ENCODE measurements at places on chromosomes 2 and 18.

GRCh38 chr2:74759986-74760385 lies 73.9 kb upstream of the HK2 start:
- H3K27ac ChIP-seq, result no peak overlapping the region
- H3K4me3 ChIP-seq, result no peak overlapping the region
- H3K27me3 ChIP-seq, result peaks cover 3% of the 10 kb centered on the region
- peaks cover 18% of the 10 kb centered on the region for H3K4me1 ChIP-seq

DNA sequence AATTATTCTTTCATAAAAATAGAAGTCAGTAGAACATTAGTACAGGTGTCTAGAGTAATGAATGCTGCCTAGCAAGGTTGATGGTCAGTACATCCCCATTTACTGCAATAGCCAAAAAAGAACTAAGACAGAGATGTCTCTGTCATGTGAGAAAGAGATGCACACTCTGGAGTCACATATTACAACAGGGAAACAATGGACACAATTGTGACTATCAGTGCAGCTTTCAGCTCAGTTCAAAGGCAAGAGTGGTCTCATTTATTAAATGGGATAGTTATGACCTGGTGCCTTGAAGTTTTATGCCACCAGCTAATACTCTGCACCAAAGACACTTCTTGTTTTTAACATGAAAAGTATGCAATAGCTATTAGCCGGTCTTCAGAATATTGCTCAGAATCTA lies 194.9 kb upstream of the CHAC2 start:
- no peaks in the 10 kb centered on the region for H3K27me3 ChIP-seq
- H3K4me1 ChIP-seq, result peaks cover 16% of the 10 kb centered on the region
- H3K36me3 ChIP-seq, result no peaks in the 10 kb centered on the region

GRCh38 chr2:127454595-127455565 lies 36.7 kb downstream of the PROC start:
- H3K27ac ChIP-seq, result no peak overlapping the region
- no peaks in the 10 kb centered on the region for H3K27me3 ChIP-seq
- no peak overlapping the region for H3K4me3 ChIP-seq
- H3K4me1 ChIP-seq, result peaks cover 40% of the 10 kb centered on the region
- no peak for DNase-seq

- no peak for DNase-seq
- peaks cover 40% of the 10 kb centered on the region for H3K4me1 ChIP-seq
- H3K27me3 ChIP-seq, result 0 out of 2 replicates have a peak, but pooled peaks cover 2% of the 10 kb centered on the region
- H3K27ac ChIP-seq, result peak overlapping the region; percentile 8
- H3K4me3 ChIP-seq, result no peak overlapping the region
Observed at GRCh38 chr2:64212801-64213321, 68.6 kb upstream of the PELI1 start.

GRCh38 chr18:79371561-79372121 lies 24.1 kb upstream of the NFATC1 start:
- DNase-seq, result no peak
- H3K4me1 ChIP-seq, result no peaks in the 10 kb centered on the region
- no peak overlapping the region for H3K27ac ChIP-seq
- no peaks in the 10 kb centered on the region for H3K27me3 ChIP-seq
- H3K4me3 ChIP-seq, result no peak overlapping the region
- H3K36me3 ChIP-seq, result 0 out of 2 replicates have a peak, but pooled peaks cover 6% of the 10 kb centered on the region

GRCh38 chr2:211860224-211860623 lies 678.4 kb downstream of the ERBB4 start:
- H3K27me3 ChIP-seq, result no peaks in the 10 kb centered on the region
- H3K36me3 ChIP-seq, result peaks cover 8% of the 10 kb centered on the region
- H3K4me1 ChIP-seq, result no peaks in the 10 kb centered on the region
- no peak for DNase-seq
- no peak overlapping the region for H3K4me3 ChIP-seq
- no peak overlapping the region for H3K27ac ChIP-seq

DNA sequence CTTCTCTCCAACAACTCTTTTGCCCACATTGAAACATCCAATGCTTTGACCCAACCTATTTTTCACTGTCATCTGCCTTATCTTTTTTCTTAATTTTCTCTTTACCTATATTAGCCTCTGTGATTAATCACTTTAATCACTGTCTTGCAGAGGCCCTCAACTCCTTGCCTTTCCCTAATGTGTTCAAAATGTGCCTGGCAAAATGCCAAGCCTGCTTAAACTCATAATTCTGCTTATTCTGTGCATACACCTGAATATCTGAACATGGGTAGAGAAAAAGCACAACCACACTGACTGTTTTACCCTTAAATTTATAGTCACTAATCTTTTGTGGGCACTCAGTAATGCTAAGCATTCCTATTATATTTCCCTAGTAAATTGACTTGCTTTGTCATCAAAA lies 63.0 kb upstream of the GALNT13 start:
- DNase-seq, result no peak
- H3K4me1 ChIP-seq, result peaks cover 19% of the 10 kb centered on the region
- H3K36me3 ChIP-seq, result no peaks in the 10 kb centered on the region

- DNase-seq, result peak; percentile 43
- no peak overlapping the region for H3K27ac ChIP-seq
- H3K36me3 ChIP-seq, result no peaks in the 10 kb centered on the region
- H3K4me3 ChIP-seq, result no peak overlapping the region
- H3K4me1 ChIP-seq, result no peaks in the 10 kb centered on the region
- H3K27me3 ChIP-seq, result no peaks in the 10 kb centered on the region
Observed at GRCh38 chr2:40760071-40760666, 308.3 kb upstream of the SLC8A1 start.

DNA sequence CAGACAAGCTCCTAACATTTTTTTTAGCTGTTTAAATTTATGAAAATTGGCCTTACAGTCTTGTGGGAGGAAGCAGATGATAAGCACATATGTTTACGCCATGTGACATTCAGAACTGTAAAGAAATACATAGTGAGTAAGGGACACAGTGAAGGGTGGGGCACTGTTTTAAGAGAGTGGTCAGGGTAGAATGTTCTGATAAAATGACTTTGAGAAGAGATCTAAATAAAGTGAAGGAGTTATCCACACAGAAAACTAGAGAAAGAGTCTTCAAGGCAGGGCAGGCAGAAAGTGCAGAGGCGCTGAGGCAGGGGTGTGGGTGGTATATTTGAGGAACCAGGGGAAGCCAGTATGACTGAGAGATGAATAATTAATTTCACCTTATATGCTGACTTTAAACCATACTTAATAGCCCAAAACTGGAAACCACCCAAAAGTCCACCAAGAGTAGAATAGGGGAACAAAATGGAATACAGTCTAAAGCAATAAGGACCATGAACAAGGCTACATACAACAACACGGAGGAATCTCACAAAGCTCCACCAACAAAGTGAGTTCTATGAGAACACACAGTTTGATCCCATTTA lies 8.6 kb downstream of the MREG start:
- H3K4me3 ChIP-seq, result no peak overlapping the region
- no peak for DNase-seq
- H3K27ac ChIP-seq, result peak overlapping the region; percentile 89
- no peaks in the 10 kb centered on the region for H3K27me3 ChIP-seq
- H3K4me1 ChIP-seq, result peaks cover 54% of the 10 kb centered on the region
- H3K36me3 ChIP-seq, result no peaks in the 10 kb centered on the region

DNA sequence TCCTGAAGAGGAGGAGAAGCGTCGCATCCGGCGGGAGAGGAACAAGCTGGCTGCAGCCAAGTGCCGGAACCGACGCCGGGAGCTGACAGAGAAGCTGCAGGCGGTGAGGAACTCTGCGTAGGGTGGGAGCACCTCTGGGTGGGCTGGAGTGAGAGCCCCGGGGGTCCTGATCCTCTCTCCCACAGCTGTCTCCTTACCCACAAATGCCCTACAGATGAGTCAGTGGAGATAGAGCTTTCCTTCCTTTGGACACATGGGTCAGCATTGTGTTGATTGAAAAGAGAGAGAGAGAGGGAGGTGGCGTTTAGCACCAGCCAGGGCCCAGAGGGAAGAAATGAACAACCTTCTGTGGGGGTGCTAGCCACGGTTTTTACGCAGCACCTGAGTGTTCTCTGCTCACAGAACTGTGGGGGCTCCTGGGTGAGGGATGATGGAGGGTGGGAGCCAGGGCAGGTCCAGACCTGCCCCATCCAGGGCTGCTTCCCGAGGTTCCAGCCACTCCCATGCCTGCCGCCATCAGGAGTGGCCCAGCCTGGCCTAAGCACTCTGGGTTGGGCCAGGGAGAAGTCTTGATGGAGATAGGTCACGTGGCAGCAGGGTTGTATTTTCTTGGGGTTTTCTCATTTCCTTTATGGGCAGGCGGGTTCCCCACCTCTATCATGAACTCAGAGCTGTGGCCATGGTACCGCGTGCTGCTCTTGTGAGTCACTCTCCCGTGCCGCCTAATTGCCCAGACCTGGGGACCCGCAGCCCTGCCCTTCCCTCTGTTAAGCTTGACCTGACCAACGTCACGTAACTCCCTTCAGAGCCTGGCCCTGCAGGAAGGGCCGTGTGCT lies 16.3 kb downstream of the FOSL2 start:
- no peaks in the 10 kb centered on the region for H3K27me3 ChIP-seq
- H3K27ac ChIP-seq, result no peak overlapping the region
- no peak overlapping the region for H3K4me3 ChIP-seq
- H3K36me3 ChIP-seq, result peaks cover 4% of the 10 kb centered on the region

GRCh38 chr18:59328683-59329082 lies 10.2 kb upstream of the CPLX4 start:
- peaks cover 4% of the 10 kb centered on the region for H3K4me1 ChIP-seq
- no peak overlapping the region for H3K27ac ChIP-seq
- H3K36me3 ChIP-seq, result peaks cover 40% of the 10 kb centered on the region
- H3K27me3 ChIP-seq, result no peaks in the 10 kb centered on the region

- no peaks in the 10 kb centered on the region for H3K27me3 ChIP-seq
- no peak for DNase-seq
- H3K4me3 ChIP-seq, result no peak overlapping the region
- no peak overlapping the region for H3K27ac ChIP-seq
Observed at GRCh38 chr2:69221960-69222751, 164.9 kb downstream of the GFPT1 start.

GRCh38 chr18:25921677-25922421 lies 168.6 kb downstream of the SS18 start:
- H3K4me1 ChIP-seq, result peaks cover 2% of the 10 kb centered on the region
- H3K4me3 ChIP-seq, result no peak overlapping the region
- H3K27ac ChIP-seq, result no peak overlapping the region
- DNase-seq, result peak; percentile 74

Measured in WTC11 (cell line).